HCT116 (cell line): ENCODE measurements at places on chromosomes 2 and 18.

DNA sequence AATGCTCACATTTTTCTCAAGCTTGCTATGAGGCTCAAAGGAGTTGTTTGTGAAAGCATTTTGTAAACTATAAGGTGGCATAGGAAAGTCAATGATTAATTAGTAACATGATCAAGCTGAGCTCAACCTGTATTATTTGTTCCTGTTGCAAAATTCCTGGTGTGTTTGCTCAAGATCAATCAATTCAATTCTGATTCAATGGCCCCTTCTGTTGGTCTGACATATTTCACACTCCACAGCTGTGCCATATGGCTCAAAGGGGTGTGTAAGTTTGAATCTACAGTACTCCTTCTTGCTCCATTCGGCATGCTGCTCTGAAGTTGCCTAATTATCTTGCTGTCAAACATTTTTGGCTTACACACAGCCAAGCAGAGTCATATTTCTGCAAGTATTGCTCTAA, 341.6 kb upstream of the LRP1B start:
- DNase-seq: no peak

- no peak for DNase-seq
Measured at GRCh38 chr18:47680488-47680887, 250.0 kb downstream of the SMAD2 start.

GRCh38 chr2:230219419-230220331, at the start of gene SP110:
TSS of gene SP110 (minus strand) at chr2:230219984. CDS start at chr2:230216927, 3,057 bp downstream.
- DNase-seq: peak; percentile 31

DNA sequence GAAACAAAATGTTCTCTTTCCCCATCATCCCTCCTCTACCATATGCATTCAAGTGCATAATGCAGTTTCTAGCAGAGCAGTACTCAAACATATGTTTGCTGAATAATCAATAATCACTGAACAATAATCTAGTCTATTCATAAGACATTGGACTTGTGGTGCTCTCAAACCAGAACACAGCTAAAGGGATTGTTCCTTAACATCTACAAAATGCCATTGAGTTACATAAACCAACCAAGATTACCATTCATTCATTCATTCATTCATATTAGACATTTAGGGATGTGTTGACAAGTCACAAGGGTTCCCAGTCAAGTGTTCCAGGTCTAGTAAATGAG, 3.9 kb downstream of the CLHC1 start:
- DNase-seq: no peak

GRCh38 chr2:155377266-155377680, 678.8 kb downstream of the KCNJ3 start:
- DNase-seq: peak; percentile 35

DNA sequence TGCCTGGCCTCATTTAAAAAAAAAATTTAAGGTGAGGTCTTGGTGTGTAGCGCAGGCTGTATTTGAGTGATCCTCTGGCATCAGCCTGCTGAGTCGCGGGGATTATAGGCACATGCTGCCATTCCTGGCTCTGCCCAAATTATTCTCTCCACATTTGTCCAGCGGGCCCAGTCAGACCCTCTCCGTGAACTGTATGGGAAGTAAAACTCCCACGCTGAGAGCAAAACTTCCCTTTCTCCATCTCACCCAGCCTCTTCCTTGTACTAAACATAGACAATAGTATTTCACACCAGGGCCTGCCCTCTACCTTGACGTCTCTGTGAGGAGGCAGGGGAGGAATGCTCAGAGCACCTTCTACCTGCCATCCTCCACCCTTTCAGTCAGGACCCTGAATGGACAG, 37.0 kb downstream of the EIF4E2 start:
- DNase-seq: no peak

DNA sequence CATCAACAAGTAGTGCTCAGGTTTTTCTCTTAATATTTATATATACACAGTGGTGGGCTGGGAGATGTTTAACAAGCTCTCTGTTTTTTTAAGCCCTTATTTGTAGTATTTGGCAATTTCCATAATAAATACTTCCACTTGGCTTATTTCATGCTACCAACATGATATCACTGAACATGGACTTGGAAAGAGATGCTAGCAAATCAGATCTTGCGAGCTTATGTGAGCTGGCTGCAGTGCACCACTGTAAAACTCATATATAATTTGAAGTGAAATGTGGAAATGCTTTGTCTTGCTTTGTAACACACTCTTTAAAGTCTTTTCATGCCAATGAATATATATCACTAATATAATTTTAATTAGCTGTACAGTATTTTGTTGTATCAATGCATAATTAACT, 155.7 kb downstream of the ALK start:
- DNase-seq: no peak

DNA sequence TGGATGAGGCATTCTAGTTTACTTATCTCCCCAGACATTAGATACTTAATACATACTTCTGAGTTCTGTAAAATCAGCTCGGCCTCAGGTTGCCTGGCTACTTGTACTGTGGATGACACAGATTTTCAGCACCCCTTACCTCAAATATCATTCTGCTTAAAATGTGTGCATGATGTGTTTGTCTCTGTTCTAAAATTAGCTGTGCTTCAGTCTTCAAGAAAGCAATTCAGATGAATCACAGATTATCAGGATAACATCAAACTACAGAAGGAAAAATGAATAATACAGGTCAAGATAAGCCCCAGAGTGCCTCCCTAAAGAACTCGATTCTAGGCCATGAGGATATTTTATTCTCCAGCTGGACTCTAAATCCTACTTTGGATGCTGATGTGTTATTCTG, 21.3 kb upstream of the MAPRE2 start:
- DNase-seq: no peak

DNA sequence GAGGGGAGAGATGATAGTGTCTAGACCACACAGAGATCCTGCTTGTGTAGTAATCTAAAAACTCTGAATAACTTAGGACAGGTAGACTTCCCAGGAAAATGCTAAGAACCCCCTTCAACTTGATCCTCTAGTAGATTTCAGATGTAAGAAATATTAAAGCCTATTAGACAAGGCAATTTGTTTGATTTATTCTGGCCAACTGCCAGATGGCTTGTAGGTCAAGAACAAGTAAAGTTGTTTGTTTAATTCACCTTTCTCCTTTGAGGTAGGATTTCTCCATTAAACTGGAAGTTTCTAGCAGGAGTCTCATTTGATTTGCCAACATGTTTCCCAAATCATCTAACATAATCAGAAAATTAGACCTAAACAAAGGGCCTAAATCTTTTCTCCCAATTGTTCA, 48.6 kb downstream of the SH3RF3 start:
- DNase-seq: no peak

- DNase-seq: no peak
Measured at GRCh38 chr18:33062834-33063364, 290.1 kb upstream of the KLHL14 start.

GRCh38 chr2:46866770-46867246, 48.8 kb downstream of the MCFD2 start:
- no peak for DNase-seq

DNA sequence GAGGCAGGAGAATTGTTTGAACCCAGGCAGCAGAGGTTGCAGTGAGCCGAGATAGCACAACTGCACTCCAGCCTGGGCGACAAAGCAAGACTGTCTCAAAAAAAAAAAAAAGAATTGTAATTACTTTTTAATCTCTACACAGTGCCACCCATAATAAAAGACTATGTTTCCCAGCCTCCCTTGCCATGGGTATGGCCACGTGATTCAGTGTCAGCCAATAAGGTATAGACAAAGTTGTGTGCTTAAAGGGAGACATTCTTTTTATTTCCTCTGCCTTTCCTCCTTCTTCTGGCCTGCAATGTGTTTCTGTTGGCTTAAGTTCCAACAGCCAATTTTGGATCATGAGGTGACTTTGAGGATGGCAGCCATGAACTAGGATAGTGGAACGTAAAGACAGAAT, 406.9 kb downstream of the LNPK start:
- no peak for DNase-seq

DNA sequence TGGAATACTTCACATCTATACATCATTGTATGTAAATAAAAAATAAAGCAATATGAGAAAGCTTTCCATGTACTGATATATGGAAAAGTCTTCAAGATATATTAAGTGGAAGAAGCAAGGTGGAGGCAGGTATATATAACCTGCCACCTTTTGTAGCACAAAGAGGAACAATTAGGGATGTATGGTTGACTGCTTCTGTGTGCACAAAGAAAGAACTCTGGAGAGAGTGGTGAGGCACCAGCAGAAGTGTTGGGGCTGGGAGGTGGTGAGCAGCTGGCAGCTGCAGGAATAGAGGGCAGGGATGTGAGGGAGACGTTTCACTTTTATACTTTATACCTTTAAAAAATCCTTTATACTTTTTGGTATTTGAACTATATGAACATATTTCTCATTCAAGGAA, 26.1 kb downstream of the KIF5C start:
- DNase-seq: no peak

DNA sequence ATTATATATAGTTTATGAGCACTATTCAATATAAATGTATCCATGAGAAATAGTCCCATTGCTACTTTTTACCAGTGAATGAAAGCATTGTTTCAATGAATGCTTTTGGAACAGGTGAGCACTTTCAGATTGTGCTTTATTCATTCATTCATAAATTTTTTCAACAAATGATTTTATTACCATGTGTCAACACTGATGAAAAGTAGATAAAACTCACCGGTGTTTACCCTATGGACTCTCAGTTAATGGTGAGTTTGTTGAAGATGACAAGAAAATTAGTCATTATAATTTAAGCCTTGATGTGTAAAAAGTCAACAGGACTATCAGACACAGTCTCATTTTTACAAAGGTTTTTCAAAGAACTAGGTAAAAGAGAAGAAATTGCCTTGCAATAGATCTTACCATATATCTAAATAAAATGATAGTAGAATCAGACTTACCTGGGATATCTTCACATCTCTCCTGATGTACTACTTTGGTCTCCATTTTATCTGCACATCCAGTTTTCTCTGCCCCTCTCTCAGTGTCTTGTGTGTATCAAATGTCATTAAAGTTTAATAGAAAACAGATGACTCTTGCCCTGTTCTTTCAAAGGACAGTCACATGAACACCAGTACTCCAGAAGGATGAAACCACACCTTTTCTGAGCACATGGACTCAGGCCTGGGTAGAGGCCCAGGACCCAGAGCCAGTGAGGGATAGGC, 325.3 kb upstream of the RND3 start:
- DNase-seq: no peak

- DNase-seq: no peak
Measured at GRCh38 chr2:446303-446874, 158.5 kb upstream of the ALKAL2 start.

DNA sequence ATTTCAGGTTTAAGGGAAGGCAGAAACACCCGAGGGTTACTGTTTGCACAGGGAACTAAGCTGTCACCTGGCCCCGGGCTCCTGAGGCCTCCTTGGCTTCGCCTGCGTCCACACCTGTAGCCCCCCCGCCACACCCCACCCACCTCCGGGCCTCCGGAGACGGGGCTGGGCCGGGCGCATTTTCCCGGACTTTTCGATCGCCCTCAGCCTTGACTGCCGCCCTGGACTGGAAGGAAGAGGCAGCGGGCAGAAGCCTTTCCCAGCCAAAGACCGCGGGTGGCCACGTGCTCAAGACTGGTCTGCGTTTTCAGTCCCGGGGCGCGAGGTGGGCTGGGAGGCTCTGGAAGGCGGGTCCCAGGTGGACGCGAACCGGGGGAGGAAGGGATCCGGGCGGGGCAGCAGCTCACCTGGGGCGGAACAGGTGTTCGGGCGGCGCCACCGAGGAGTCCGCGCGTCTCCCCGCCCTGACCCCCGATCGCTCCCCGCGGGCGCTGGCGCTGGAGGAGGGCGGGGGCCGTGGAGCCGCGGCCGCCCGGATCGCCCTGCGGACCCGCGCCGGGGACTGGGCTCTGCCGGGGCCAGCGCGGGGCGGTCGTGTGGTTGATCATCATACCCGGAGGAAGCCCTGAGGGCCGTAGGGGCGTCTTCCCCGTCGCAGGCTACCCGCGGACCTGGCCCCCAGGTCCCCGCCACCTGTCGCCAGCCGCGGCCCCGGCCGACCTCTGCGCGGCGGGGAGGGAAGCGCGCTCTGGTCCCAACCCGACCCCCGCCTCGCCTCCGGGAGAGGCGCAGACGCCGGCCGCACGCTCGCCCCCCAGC, 3.2 kb downstream of the ID2 start:
- DNase-seq: peak; percentile 45

GRCh38 chr18:78596794-78597345, 382.7 kb upstream of the SALL3 start:
- no peak for DNase-seq

DNA sequence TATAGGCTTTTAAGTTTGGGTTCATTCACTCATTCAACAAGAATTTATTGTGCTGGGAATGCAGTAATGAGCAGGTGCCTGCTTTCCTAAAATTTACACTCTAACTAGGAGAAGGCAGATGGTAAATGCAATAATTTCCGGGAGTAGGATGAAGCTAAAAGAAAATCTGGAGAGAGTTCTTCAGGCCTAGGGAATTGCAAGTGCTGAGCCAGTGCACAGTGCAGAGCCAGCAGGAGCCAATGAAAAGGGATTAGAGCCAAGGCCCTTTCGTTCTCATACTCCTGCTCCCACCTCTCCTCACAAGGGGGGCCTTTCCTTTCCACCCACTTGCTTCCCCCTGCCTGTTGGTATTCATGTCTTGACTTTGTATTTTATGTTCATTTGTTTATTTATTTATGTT, 55.1 kb downstream of the CFAP221 start:
- DNase-seq: no peak
